ENCODE measurements at places on chromosomes 3 and 15.
A peak's percentile ranks its signal among the peaks of the same experiment; 100 is the strongest.

GRCh38 chr15:55742498-55742926 lies 440 bp downstream of the PRTG start:
- no peak for DNase-seq

DNA sequence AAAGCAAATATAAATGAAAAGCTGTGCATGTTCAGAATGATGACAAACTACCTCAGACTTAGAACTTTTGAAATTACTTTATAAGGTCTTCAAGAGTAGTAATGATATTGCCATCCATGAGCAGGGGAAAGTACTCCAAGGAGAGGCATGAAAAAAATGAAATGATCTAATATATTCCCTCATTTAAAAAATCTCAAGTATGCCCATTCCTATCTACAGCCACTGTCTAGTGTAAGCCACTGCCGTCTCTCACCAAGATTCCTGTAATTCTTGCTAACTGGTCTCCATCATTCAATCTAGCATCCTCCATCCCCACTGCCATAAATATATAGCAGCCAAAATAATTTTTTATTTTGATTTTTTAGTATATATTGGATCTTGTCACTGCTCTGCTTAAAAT lies 258.8 kb downstream of the PLOD2 start:
- DNase-seq, result no peak

- DNase-seq, result no peak
Measured at GRCh38 chr3:184306341-184306972, 7.4 kb downstream of the PSMD2 start.

GRCh38 chr15:63640146-63640545 lies 43.0 kb downstream of the FBXL22 start:
- DNase-seq, result no peak

- DNase-seq, result no peak
Measured at GRCh38 chr3:45109771-45110508, 36.2 kb downstream of the CDCP1 start.

DNA sequence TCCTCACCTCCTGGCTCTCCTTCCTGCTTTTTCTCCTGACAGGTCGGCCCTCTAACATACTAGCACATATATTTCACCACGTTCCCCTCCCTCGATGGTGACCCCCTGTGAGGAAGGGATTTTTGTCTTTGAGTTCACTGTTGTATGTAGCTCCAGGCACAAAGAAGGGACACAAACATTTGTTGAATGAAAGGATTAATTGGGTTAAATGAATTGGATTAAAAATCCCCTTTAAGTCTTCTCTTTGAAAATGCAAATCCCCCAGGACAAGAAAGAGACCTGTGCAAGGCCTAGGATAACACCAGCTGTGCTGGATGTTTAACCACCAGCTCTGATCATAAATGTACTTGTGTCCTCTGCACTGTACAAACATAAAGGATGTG lies 3.3 kb downstream of the CALML4 start:
- no peak for DNase-seq

DNA sequence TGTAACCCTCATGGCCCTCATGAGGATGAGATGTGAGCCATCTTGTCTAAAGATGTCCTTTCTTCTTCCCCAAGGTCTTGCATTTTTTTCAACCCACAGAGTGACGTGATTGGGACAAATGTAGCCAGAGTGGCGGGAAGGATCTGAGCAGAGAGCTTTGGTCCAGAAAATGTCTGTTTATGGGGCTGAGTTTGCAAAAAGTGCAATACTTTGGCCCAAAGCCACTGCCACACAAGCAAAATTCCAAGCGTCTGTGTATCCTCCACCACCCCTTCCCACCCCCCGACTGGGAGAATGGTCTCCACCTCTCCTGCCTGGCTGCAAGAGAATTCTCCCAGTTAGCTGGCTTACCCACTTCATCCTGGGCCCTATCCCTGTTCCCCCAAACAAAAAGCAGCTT lies 246.9 kb upstream of the LRIG1 start:
- DNase-seq, result no peak

DNA sequence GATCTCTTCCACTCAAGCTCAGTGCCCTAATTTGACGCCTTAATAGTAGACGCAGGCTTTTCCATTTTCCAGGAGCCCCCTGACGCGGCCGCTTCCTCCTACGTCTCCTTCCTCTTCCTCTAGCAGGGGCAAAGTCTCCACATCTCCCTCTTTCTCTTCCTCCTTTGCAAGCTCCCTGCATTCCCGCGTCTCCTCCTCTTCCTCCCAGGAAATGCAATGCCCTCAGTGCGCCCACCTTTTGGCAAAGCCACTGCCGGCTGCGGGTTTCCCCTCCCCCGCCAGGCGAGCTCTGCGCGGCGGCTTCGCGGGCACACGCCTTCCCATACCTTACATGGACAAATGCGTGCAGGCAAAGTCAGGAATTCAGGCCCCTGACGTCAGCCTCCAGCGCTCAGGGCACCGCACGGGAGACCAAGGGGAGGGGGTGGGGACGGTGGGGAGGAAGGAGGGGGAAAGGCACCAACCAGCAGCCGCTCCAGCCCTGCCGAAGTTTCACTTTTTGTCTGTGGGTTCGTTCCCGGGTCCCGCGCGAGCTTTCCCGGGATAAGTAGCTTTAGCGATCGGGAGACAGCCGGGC lies 432 bp upstream of the LPP start:
- peak; percentile 91 for DNase-seq

DNA sequence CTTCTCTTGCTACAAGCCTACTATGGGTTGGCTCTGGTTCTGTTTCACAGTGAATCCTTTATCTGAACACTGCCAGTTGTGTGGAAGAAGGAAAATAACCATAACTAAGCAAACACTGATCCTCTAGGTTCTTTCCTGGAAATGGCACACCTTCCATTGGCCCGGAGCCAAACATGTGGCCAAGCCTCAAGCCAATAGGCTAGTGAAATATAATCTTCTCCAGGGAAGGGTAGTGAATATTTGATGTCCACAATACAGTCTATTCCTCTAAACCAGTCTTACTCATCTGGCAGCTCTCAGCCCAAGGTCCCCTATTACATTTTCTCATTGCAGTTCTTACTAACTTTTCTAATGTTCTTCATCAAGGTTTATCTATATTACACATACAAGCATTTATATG lies 921.3 kb downstream of the TUSC7 start:
- no peak for DNase-seq

GRCh38 chr3:131796558-131797198 lies 238.1 kb downstream of the CPNE4 start:
- no peak for DNase-seq

- DNase-seq, result no peak
Measured at GRCh38 chr15:59376733-59377132, 4.1 kb upstream of the MYO1E start.

GRCh38 chr3:123315271-123315595 lies 113.5 kb downstream of the SEC22A start:
- no peak for DNase-seq

- DNase-seq, result no peak
Measured at GRCh38 chr15:28182216-28182615, 83.1 kb upstream of the OCA2 start.

GRCh38 chr15:41480396-41481140 lies 13.1 kb upstream of the ITPKA start:
- no peak for DNase-seq

All from GM04504 (cell line).